ENCODE measurements at places on chromosomes 13 and 19.
A peak's percentile ranks its signal among the peaks of the same experiment; 100 is the strongest.

GRCh38 chr19:48900477-48901406 lies 630 bp downstream of the NUCB1 start:
- no peak for DNase-seq

DNA sequence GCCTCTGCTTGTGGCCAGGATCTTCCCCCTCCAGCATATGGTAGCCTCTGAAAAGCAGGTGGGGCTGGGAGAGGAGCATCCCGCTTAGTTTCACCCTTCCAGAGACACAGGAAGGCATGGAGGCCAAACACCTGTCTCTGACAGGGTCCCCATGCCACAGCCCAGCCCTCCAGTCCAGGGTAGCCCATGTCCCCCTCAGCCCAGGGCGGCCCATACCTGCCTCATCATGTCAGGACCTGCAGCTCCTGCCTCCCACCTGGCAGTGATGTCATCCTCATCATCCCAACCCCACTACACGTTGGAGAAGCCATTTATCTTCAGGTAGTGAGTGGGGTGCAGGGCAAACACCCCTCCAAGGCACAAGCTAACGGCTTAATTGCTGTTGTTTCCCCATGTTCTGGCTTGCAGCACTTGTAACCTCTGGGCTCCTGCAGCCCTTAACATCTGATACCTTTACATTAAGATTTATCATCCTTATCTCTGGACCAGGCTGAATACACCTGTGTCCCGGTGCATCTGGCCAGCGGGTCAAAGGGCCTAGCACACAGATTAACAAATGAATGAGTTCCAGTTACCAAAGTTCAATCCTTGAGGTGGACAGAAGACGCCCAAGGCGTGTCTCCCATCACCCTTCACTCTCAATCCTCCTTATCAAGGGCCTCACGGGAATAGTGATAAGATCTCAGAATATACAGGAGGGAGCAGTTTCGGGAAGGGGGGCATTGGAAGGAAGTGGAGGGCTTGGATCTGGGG lies 22.2 kb downstream of the ZNF175 start:
- no peak for DNase-seq

GRCh38 chr13:25915840-25916518 lies 135.8 kb downstream of the SHISA2 start:
- DNase-seq, result no peak

DNA sequence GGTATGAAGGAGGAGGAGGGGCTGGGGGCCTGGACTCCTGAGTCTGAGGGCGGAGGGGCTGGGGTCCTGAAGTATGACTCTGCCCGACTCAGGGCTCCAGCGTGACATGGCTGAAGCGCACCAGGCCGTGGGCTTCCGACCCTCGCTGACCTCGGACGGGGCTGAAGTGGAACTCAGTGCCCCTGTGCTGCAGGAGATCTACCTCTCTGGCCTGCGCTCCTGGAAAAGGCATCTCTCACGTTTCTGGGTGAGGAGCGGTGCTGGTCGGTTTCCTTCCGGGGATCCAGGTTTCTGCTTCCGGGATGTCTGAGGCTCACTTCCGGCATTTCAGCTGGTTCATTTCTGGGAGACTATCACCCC lies 1.2 kb downstream of the CPT1C start:
- DNase-seq, result peak; percentile 20

- no peak for DNase-seq
These were observed 50.7 kb upstream of the USP29 start for GRCh38 chr19:57068921-57069697.

Measured in cerebellar nuclear complex (tissue), 1 donor.